CD8-positive, alpha-beta memory T cell (primary cell): ENCODE measurements at places on chromosomes 11 and 22. TPM values are rescaled to one million over a fixed set of nuclear protein-coding genes. Genes with fewer than 3 reads are reported as not detected.

DNA sequence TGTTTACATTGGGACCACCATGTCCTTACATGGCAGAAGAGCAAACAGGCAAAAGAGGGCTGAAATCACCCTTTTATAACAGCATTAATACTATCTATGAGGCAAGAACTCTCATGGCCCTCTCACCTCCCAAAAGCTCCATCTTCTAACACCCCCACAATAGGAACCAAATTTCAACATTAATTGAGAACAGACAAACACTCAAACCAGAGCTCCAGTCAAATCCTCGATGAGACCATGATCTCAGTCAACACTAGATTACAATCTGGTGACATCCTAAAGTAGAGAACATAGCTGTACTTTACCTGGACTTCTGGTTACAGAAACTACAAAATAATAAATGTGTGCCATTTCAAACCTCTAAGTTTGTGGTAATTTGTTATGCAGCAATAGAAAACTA, 25.1 kb downstream of the OR2AG2 start:
- no peaks in the 10 kb centered on the region for H3K36me3 ChIP-seq
- H3K4me1 ChIP-seq, result peaks cover 42% of the 10 kb centered on the region
- peak overlapping the region; percentile 64 for H3K27ac ChIP-seq
- peak overlapping the region; percentile 73 for H3K4me3 ChIP-seq
- no peak for DNase-seq

Gene WEE1
- total RNA-seq, result 46.9 TPM

Gene CSRP3
- total RNA-seq, result not detected

DNA sequence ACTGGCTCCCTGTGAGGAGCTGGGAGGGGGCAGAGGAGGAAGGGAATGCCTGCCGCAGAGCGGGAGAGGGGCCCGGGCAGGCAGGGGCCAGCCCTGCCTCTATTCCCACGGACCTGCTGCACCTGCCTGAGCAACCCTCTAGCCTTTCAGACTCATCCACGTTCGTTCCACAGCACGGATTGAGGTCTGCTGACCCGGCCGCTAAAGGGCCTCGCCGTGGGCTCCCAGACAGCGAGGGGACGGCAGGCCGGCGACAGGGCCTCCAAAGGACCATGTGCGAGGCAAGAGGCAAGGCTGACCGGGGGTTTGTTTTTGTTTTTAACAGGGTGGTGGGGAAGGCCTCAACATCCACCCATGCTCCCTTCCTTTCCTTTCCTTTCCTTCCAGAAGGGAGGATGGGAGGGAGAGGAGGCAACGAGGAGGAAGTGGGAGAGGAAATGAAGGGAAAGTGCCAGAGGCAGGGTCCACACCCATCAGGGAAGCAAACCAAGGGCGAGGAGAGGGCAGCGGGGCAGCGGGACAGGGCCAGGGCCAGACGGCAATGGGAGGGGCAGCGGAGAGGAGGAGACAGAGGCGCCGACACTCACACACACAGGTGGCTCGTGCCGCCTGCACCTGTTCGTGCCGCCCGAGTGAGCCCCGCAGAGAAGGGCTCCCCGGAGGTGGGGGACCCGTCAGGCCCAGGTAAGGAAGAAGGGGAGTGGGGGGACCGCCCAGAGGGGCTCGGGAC, 7.5 kb downstream of the LRFN4 start:
- no peaks in the 10 kb centered on the region for H3K27me3 ChIP-seq
- H3K36me3 ChIP-seq, result no peaks in the 10 kb centered on the region
- no peak for DNase-seq
- H3K4me3 ChIP-seq, result no peak overlapping the region
- peaks cover 9% of the 10 kb centered on the region for H3K4me1 ChIP-seq

DNA sequence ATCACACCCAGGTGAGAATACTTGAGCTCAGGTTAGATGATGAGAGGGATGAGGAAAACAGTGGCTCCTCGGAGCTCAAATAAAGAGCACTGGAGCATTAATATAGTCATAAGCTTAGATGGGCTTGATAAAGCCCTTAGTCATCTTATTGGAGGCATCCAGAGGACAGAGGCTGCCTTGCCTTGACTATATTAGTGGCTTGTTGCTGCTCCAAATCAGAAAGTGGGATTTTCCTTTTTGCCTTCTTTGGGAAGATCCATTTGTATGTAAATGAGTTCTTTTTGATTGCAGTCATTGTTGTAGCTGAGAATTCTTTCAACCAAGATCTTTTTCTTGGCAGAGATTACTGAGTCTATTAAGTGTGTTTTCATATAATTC, 18.9 kb downstream of the ADM start:
- H3K27ac ChIP-seq, result no peak overlapping the region
- no peaks in the 10 kb centered on the region for H3K36me3 ChIP-seq
- no peak for DNase-seq
- H3K27me3 ChIP-seq, result peaks cover 4% of the 10 kb centered on the region

Gene DEPDC7
- 1.8 TPM for total RNA-seq

GRCh38 chr11:6012035-6012668, 5.4 kb upstream of the OR56A4 start:
- no peaks in the 10 kb centered on the region for H3K4me1 ChIP-seq
- no peak overlapping the region for H3K27ac ChIP-seq
- no peak overlapping the region for H3K4me3 ChIP-seq

GRCh38 chr22:32951076-32951806, 106.9 kb downstream of the SYN3 start:
- no peak overlapping the region for H3K27ac ChIP-seq
- no peaks in the 10 kb centered on the region for H3K27me3 ChIP-seq
- no peaks in the 10 kb centered on the region for H3K36me3 ChIP-seq
- no peak for DNase-seq
- no peaks in the 10 kb centered on the region for H3K4me1 ChIP-seq
- no peak overlapping the region for H3K4me3 ChIP-seq

DNA sequence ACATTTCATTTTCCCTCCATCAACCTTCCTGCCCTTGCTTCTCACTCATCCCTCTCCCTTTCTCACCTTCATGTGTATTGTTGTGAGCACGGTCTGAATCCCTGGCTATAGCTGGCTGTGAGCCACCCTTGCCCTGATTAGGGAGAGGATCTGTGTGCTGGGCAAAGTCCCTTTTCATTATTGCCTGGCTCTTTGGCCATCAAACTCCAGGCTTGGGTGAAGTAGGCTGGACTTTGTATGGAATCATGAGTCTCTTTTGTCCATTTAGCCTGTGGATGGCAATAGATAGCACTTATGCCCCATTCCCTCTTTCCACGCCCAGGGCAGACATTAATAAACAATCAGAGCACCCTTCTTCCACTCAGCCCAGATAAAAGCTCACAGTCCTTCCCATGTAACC, 6.7 kb downstream of the MYO18B start:
- no peaks in the 10 kb centered on the region for H3K36me3 ChIP-seq
- H3K4me3 ChIP-seq, result no peak overlapping the region
- no peaks in the 10 kb centered on the region for H3K4me1 ChIP-seq
- no peak for DNase-seq
- H3K27ac ChIP-seq, result no peak overlapping the region

GRCh38 chr11:10667521-10667885, 26.1 kb downstream of the IRAG1 start:
- peak overlapping the region; percentile 49 for H3K27ac ChIP-seq
- H3K27me3 ChIP-seq, result no peaks in the 10 kb centered on the region
- H3K4me1 ChIP-seq, result no peaks in the 10 kb centered on the region
- no peak overlapping the region for H3K4me3 ChIP-seq
- DNase-seq, result no peak

GRCh38 chr22:38489561-38490145, 16.5 kb downstream of the DDX17 start:
- no peak for DNase-seq
- no peak overlapping the region for H3K27ac ChIP-seq
- H3K4me3 ChIP-seq, result no peak overlapping the region

GRCh38 chr11:114168691-114169090, 109.2 kb downstream of the ZBTB16 start:
- no peak overlapping the region for H3K4me3 ChIP-seq
- H3K36me3 ChIP-seq, result no peaks in the 10 kb centered on the region
- no peak overlapping the region for H3K27ac ChIP-seq
- H3K4me1 ChIP-seq, result peaks cover 88% of the 10 kb centered on the region
- no peaks in the 10 kb centered on the region for H3K27me3 ChIP-seq

DNA sequence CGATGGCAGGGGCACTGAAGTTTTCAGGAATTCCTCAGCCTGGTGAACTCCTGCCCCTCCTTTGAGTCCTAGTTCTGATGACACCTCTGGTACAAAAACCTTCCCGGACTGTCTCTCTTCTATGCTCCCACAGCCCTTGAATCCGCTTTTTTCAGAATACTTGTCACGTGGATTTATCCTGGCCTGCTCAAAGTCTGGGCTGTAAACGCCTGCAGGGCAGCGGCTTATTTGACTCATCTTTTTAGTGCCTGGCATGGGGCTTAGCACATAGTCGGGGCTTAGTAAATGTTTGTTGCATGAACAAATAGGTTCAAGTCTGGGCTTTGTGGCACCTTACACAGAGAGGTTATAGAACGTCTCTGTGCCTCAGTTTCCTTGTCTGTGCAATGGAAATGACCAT, 13.4 kb upstream of the KCNJ11 start:
- no peak for DNase-seq
- no peak overlapping the region for H3K4me3 ChIP-seq
- H3K27ac ChIP-seq, result no peak overlapping the region
- H3K4me1 ChIP-seq, result no peaks in the 10 kb centered on the region
